ENCODE measurements at places on chromosomes 2 and 18. TPM values are rescaled to one million over a fixed set of nuclear protein-coding genes. Genes with fewer than 3 reads are reported as not detected.
A peak's percentile ranks its signal among the peaks of the same experiment; 100 is the strongest.

DNA sequence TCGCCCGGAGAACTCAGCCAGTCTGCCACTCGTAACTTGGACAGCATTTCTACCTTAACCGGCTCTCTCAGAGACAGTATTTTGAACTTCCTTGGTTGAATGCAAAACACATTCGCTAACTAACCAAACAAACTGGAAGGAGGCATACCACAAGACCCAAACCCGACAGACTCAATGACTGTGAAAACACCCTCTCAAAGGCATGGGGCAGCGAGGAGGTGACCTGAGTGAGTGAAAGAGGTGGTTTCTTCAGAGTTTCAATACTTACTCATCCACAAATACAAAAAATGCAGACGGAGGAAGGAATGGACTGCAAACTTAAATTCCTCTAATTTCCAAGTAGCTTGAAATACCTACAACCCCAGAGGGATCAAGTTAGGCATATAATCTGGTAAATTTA lies 132.9 kb downstream of the GAREM1 start:
- no peak for DNase-seq

GRCh38 chr2:15701341-15701907 lies 109.8 kb downstream of the DDX1 start:
- no peak for DNase-seq

DNA sequence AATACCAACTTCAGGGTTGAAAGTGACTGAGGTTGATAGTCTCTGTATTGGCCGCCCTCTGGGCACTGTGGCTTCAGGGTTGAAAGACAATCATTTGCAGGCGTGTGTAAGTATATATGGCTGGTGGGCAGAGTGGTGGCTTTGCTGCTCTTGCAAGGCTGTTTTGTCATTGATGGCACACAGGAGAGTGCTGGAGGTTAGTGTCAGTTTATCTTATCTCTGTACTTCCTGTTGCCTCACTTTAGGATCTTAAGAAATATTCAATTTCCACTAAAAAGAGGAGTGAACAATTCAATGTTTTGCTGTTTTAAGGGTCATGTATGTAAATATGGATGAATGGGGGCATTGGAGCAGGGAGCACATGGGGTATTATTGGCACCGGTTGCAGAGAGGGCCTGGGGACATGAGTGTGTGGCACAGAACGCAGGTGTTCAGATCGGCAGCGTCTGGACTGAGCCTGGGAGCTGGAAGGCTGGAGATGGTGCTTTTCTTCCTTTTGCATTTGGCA lies 51.5 kb downstream of the NCK2 start:
- no peak for DNase-seq

DNA sequence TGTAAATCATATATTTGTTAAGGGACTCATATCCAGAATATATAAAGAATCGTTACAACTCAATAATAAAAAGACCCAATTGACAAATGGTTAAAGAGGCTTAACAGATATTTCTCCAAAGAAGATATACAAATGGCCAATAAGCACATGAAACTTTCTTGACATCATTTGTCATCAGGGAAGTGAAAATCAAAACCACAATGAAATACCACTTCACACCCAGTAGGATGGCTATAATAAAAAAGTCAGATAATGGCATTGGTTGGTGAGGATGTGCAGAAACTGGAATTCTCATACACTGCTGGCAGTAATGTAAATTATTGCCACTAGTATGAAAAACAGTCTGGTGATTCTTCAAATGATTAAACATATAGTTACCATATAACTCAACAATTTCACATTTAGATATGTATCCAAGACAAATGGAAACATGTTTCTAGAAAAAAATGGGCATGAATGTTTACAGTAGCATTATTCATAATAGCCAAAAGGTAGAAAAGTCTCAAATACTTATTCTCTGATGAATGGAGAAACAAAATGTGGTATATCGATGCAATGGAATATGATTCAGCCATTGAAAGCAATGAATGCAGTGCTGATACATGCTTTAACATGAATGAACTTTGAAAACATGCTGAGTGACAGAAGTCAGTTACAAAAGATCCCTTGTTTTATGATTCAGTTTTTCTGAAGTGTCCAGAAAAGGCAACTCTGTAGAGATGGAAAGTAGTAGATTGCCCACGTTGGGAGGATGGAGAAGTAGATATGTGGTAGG lies 304.6 kb upstream of the ZEB2 start:
- no peak for DNase-seq

Gene UCN
- 0.55 TPM for total RNA-seq

GRCh38 chr2:26088038-26088643 lies 54.3 kb downstream of the RAB10 start:
- DNase-seq, result no peak

DNA sequence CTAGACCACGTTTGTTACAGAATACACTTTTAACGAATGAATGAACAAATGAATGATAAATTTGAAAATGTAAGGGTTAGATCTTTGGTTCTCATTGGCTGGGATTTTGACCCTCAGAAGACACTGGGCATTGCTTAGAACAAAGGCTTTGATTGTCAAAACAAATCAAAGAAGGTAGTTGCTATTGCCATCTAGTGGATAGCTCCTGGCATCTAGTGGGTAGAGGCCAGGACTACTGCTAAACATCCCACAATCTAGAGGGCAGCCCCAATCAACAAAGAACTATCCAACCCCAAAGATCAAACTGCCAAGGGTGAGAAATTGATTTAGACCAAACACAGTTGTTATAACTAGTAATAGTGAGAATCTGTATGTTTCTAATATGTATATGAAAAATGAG lies 552.3 kb downstream of the KCNJ3 start:
- no peak for DNase-seq

DNA sequence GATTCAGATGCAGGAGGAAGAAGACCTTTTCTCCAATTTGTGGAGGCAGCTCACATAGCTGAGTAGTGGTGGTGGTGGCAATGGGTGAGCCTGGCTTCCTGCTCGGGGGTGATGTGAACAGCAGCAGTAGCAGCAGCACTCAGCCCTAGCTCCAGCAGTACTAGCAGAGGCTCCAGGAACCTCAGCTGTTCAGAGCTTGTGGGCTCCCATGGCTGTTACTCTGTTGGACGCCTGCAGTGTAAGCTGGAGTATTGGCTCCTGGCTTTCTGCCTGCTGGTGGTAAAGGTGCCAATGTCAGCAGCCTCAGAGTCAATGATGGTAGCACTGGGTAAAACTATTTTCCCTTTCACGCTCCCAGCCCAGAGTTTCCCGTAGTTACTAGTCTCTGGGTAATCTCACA lies 3.1 kb upstream of the SEH1L start:
- peak; percentile 61 for DNase-seq

Gene FAM124B
- total RNA-seq, result 1.2 TPM

DNA sequence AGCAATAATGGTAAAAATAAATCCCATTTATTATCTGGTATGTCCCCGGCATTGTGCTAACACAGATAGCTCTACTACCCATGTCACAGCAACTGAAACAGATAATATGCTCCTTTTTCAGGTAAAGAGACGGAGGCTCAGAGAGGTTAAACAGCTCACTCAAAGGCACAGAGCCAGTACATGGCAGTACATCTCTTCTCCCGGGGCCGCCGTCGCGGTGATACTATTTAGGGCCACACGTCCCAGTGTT lies 693 bp upstream of the PDK1 start:
- DNase-seq, result no peak

DNA sequence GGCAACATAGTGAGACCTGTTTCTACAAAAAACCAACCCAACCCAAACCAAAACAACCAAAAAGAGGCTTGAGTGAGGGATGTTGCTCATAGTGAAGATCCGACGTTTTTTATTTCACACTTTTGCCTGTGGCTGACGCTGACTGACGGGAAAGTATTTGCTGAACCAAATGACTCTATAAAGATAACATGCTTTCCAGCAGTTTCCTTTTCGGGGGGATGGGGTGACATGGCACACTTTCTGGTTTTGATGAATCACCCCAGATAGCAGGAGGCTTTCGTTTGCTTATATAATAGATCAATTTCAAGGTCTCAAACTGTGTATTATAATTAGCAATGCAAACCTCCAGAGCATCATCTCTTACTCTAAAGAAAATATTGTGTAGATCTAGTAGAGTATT lies 150.8 kb downstream of the AQP4 start:
- DNase-seq, result no peak

- DNase-seq, result no peak
Measured at GRCh38 chr18:5720132-5720531, 175.2 kb downstream of the TMEM200C start.

Data from left ventricle myocardium superior (tissue), 1 donor.